ENCODE measurements at places on chromosomes 1 and 21.

DNA sequence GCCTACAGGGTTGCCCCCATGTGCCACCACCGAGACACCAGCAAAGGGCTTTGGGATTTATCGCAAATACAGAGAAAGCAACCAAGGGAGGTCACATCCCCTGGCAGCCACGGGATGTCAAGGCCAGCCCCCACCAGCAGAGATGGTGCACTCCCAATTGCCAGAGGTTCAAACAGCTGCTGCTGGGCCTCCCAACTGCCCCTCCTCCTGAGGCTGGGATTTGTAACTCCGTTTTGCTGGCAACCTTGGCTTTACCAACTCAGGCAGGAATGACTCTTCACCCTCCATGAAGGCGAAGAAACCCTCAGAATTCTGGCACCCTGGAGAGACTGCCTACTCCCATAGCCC is 11.6 kb downstream of the TMEM53 start:
- DNase-seq: no peak

DNA sequence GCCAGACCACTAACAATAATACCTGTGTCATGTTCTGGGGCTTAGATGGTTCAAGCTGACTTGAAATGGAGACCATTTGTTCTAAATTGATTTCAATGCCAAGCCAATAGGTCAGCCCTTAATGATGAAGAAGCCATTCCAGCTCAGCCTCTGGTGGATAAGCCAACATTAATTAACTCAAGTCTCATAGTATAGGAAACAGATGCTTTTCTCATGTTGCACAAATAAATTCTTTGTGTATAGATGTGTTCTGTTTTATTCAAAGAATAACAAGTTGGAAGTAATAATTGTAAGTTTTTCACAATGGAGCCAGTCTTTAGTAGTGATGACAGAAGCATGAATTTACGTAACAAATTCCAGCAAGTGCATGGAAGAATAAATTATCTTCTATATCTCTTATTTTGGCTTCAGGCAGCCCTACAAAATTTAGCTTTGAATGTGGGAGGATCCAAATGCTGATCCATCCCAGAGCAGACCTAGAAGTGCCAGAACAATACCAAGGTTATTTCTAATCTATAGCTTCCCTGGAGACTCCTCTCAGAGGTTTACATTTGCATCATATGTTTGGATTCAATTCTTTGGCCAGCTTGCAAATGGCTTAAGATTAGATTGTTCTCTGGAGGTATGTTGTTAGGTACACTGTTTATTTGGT is 42.2 kb upstream of the C1orf105 start:
- no peak for DNase-seq

DNA sequence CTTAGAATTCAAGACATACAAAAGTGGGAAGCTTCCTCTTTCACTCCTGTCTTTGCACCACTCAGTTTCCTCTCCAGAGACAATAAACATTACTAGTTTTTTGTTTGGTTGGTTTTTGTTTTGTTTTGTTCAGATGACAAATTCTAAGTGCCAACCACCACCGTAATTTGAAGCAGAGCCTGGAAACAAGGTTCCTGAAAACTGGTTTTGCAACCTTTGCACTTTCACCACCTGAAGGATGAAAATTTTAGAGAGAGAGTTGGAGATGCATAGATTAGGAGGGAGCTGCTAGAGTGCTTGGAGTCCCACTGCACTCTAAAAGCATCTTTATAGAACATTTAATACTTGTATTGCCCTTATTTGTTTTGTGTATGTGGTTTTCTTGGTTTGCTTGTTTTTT is 20.2 kb upstream of the MGST3 start:
- no peak for DNase-seq

DNA sequence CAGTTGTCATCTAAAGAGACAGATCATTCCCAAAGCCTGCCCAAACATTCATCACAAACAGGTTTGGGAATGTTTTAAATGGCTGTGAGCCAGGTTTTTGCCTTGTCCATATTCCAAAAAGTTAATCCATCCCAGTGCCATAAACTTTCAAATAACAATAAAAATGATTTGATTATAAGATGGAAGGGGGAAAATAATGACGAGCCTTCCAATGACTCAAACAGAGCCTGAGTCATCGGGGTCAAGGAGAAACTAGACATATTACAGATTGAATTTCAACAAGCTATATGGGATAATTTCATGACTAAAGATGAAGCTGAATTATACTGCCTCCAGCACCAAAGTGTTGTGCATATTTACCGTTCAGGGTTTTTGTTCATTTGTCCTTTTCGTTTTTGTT is 195.8 kb upstream of the PKN2 start:
- no peak for DNase-seq

DNA sequence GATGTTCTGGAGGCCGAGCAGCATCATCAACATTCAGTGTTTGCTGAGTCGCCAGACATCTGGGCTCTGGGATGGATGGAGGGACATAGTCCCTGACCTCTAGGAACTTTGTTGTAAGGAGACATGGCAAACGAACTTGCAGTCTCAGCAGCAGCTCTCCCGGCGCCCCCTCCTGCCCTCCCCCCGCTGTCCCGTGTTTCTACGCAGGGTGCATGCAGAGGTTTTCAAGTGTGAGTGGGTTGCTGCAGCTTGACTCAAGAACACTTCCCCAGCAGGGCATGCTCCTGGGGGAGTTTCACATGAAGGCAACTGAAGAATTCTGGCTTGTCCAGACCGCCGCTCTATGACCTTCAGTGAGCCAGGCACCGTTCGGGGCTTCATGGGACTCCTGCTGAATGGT is 121.9 kb downstream of the CAMTA1 start:
- DNase-seq: no peak

- no peak for DNase-seq
Observed at GRCh38 chr1:28417441-28417922, 47.9 kb downstream of the PHACTR4 start.

DNA sequence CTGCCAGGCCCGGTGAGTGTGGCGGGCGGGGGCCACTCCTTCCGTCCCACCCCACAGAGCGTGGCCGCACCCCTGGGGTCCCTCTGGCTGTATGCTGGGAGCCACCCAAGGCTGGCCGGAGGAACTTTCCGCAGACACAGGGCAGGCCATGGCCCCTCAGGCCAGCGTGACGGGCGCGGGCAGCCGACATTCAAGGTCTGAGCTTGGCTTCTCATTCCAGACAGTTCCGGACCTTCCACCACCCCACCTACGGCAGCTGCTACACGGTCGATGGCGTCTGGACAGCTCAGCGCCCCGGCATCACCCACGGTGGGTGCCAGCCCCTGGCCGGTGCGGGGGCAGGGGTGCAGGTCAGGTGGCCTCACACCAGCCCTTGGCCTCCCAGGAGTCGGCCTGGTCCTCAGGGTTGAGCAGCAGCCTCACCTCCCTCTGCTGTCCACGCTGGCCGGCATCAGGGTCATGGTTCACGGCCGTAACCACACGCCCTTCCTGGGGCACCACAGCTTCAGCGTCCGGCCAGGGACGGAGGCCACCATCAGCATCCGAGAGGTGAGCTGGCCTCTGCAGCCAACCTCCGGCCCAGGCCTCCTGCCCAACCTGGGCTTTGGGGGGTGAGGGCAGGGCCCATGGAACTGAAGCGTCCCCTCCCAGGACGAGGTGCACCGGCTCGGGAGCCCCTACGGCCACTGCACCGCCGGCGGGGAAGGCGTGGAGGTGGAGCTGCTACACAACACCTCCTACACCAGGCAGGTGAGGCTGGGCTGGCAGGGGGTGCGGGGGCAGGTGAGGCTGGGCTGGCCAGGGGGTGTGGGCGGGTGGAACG is 7.3 kb downstream of the SCNN1D start:
- DNase-seq: no peak

GRCh38 chr1:12472798-12473551 is 145.0 kb downstream of the DHRS3 start:
- no peak for DNase-seq

GRCh38 chr1:168848051-168848450 is 119.0 kb upstream of the DPT start:
- no peak for DNase-seq

DNA sequence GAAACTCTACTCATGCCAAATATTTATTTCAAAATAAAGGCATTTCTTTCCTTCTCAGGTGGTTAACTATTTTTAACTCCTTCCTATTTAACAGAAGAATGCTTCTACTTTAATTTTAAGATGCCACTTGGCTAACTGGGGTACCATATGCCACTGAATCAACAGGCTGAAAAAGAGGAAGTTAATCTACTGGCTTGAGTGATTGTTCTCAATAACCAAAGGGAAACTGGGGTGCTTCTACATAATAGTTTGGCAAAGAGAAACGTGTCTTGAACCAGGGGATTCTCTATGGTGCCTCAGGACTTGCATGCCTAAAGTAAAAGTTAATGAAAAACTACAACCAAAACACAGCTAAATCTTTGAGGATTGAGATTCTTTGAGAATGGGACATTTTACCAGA is 142.6 kb downstream of the DENND1B start:
- DNase-seq: no peak

DNA sequence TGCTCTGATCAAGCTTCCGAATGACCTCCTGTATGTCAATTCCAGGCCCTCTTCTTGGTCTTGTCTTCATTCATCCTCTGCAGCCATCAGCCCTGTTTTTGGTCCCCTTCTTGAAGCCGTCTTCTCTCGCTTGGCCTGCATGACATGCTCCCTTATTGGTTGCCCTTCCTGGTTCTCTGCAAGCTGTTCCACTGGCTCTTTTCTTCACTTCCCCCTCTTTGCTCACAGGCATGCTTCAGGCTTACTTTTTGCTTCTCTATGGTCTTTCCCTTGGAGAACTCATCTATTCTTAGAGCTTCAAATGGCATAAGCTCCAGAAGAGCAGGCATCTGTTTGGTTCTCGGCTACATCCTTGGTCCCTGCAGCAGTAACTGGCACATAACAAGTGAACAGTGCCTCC is 38.8 kb downstream of the PDPN start:
- no peak for DNase-seq

DNA sequence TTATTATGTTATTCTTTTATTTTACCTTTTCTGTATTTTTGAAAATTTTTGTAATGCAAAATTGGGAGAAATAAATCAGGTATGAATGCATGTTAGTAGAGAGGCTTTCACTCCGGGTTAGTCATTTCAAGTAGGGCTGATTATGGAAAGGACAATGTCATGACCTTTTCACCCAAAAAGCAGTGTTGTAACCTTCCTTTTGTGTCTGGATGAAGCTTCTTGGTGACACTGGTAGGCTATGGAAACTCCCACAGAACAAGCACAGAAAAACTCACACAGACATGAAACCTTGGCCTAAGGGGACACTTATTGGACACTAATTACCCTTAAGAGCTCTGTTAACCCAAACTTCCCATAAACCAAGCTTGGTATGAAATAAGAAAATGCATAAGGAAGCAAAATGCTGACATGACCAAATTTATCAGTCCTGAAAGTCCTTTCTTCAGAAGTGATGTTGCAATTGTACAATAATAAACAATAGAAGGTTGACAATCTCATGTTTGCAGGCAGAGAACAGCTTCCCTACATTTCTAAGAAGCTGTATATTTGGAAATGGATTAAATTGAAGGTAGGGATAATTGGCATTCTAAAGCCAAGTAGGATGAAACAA is 70.0 kb upstream of the KCNJ15 start:
- no peak for DNase-seq

GRCh38 chr1:96554364-96554763 is 167.2 kb upstream of the PTBP2 start:
- DNase-seq: no peak

- no peak for DNase-seq
Observed at GRCh38 chr1:219938706-219939105, 10.3 kb upstream of the SLC30A10 start.

- no peak for DNase-seq
Observed at GRCh38 chr1:245874942-245875580, 632.0 kb downstream of the SMYD3 start.

GRCh38 chr1:202596638-202597037 is 113.6 kb downstream of the SYT2 start:
- no peak for DNase-seq

DNA sequence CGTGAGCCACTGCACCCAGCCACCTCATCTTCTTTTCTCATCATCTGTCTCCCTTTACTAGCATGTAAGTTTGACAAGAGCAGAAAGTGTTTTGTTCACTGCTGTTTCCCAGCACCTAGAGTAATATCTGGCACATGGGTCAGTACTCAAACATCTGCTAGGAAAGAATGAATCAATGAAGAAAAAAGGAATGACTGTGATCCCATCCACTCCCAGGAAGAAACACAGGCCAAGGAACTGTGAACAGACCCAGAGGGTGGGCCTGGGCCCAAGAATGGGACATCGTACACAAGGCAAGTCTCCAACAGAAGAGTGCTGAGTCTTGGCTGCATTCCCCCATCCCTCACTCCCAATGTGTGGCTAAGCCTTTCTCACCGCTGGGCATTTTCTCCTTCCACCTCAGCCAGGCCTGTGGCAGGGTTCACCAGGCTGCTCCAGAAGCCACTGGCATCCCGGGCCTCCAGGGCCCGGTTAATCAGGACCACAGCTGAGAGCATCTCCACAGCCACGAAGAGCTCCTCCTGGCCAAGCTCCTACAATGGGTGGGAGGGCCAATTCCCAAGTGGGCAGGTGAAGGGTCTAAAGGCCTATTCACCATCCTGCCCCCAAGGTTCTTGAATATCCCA is 18.4 kb downstream of the IQGAP3 start:
- DNase-seq: no peak

DNA sequence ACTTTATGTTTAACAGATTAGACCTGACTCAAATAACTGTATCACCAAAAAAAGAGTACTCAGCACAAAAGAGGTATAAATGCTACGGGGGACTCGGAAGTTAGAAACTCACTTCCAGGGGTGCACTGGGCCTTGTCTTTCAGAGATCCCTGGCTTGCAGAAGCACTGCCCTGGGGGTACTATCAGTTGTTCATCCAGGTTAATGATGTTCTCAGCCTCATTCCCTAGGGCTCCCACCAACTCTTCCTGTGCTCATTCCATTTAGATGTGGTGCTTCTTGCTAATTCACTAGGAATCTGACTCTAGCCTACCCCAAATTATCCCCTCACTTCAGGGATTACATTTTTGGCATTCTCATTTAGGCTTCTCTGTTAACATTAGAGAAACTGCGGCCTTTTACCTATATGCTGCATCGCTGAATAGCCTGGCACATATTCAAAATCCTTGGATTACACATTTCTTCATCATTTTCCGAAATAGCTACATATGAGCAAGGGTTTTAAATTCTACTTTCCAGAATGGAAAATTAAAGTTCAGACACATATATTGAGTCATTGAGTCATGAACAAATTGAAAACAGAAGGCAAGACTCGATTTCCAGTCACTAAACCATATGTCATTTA is 338.5 kb downstream of the KCTD3 start:
- DNase-seq: no peak

DNA sequence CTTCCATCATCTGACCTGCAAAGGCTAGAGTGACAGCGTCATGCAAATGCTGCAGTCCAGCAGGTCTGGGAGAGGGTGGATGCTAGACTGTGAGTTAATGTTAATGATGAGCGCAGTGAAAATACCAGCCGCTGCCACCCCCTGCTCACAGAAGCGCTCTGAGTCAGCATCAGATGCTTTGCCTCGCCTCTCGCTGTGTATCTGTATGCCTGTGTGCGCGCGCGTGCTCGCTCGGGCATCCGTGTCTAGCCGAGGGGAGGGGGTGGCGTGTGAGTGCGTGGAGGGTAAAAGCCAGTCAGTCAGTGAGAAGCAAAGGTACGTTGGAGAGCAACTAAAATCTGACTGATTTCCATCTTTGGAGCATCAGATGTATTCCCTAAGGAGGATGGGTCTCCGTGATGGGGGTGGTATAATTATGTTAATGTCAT is 858.7 kb downstream of the USP25 start:
- DNase-seq: peak; percentile 80

GRCh38 chr1:113282008-113282892 is 108.1 kb upstream of the MAGI3 start:
- DNase-seq: no peak
